ENCODE measurements at places on chromosomes 16 and 17.

DNA sequence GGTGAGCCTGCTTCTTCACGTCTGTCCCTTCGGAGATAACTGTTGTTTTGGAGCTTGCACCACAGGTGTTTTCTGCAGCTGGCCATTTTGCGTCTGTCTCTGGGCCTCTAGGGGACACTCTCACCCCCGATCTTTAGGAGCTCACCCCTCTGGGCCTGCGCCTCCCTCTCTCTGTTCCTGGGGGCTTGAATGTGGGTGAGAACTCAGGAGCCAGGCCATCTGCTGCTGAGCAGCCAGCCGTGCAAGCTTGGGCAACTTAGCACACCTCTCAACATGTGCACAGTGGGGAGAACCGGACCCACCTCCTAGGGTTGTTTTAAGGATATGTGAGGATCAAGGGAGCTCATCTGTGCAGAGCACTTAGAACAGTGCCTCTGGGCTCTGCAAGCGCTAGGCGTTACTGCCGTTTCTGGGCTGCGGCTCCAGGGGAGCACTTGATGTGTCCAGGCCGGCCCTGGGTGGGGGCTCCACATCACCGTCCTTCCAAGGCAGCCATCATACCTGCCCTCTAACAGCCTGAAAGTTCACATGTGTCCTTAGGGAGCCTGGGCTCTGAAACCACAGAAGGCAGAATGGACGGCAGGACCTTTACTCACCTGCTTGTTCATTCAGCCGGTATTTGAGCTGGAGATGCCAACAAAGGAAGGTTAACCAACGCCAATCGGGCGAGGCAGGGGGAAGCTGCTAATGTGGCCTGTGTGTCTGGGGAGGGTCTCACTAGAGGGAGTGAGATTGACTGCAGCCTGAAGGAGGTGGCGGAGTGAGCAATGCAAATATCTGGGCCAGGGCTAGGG lies 66.3 kb downstream of the MRC2 start:
- DNase-seq, result no peak

GRCh38 chr17:42512246-42512645 lies 23.8 kb upstream of the NAGLU start:
- no peak for DNase-seq

GRCh38 chr17:19938736-19939135 lies 38.9 kb downstream of the AKAP10 start:
- DNase-seq, result no peak

DNA sequence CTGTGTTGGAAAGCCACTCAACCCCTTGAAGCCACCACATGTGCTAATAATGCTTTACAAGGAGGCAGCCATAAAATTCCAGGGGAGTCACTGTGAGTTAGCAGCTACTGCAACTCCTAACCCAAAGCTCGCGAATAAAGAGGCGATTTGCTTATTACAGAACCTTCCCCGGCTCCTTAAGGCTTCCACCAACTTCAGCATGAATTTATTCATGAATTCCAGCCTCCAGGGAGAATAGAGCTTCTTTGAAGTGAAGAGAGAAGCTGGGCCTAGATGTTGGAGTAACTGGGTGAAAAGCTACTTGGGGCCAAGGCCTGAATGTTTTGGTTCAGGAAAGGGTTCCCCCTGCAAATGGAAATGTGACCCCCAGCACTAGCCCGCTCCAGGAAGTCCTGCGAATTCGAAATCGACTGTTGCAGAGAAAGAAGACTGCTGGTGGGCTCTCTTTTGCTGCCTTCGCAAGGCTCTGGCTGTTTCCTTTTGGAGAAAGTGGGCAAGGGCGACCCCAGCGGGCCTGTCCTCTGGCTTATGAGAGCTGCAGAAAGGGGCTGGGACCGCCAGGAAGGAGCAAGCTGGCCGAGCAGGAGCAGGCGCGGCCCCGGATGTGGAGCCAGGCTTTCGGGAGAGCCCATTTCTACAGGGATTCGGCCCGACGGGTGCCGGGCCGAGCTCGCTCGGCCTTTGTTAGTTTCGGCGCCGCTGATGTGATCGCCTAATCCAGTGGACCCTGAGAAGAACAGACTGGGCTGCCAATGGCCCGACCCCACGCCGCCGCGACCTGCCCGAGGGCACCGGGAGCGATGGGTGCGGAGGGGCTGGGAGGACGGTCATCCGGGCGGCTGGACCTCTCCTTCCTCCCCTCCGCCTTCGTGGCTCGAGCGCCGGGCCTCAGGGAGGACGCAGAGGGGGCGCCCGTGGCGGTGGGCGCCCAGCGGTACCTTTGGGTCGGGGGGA lies 7.6 kb downstream of the CBX8 start:
- no peak for DNase-seq

DNA sequence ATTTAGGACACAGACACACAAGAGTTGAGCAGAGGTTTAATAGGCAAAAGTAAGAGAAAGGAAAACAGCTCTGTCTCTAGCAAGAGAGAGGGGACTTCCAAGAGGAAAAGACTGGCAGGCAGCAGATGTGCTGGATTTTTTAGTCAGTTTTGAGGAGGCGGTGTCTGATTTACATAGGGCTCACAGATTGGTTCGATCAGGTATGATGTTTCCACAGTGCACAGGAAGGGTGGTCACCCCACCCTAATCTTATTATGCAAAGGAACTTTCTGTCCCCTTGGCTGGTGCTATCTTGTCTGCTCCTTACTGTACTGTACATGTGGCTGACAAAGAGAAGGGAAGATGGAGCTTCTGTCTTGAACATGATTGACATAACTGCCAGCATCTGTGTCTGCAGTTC lies 25.3 kb downstream of the BFAR start:
- no peak for DNase-seq

GRCh38 chr17:68228817-68229570 lies 18.8 kb upstream of the AMZ2 start:
- DNase-seq, result no peak

- no peak for DNase-seq
Measured at GRCh38 chr16:80210787-80211186, 330.0 kb upstream of the DYNLRB2 start.

DNA sequence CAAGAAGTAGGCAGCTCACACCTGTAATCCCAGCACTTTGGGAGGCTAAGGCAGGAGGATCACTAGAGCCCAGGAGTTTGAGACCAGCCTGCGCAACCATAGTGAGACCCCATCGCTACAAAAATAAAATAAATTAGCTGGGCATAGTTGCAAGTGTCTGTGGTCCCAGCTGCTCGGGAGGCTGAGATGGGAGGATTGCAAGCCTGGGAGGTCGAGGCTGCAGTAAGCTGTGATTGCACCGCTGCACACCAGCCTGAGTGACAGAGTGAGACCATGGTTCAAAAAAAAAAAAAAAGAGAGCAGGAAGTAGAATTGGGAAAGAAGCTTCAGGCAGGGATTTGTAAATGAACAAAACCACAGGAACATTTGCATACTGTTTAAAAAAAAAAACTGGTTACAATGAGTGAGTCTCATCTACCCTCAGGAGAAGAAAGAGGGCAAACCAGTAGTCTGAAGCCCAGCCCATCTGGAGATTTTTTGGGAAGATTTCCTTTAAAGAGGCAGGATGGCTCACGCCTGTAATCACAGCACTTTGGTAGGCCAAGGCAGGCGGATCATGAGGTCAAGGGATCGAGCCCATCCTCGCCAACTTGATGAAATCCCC lies 7.9 kb downstream of the MPV17L start:
- DNase-seq, result no peak

DNA sequence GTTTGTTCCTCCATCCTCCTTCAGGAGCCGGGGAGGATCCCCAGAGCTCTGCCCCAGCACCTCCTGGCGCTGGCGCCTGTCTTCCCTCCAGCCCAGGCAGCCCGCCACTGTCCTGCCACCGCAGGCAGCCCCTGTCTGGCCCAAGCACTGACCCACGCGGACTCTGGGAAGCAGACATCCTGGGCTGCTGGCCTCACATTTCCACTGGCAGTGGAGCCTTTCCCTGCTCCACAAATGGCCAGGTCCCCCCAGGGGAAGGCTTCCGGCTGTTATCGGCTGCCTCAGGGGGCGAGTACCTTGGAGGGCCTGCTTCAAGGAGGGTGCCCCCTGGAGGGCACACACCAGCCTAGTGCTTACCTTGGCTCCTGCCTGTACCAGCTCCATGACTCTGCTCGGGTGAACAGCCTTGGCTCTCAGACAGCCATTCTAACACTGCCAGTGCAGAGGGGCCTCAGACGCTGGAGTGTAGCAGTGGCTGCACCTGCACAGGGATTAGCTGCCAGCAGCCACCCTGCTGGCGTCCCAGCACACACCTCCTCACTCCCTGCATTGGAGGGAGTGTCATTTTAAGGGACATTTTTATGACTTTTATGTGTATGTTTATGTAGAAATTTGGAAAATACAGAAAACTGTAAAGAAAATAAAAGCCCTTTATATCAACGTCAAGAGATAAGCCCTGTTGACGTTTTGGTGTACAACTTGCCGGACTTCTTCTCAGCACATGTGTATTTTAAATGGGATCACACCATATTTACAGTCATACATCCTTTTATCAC lies 21.0 kb downstream of the ACE start:
- DNase-seq, result no peak

DNA sequence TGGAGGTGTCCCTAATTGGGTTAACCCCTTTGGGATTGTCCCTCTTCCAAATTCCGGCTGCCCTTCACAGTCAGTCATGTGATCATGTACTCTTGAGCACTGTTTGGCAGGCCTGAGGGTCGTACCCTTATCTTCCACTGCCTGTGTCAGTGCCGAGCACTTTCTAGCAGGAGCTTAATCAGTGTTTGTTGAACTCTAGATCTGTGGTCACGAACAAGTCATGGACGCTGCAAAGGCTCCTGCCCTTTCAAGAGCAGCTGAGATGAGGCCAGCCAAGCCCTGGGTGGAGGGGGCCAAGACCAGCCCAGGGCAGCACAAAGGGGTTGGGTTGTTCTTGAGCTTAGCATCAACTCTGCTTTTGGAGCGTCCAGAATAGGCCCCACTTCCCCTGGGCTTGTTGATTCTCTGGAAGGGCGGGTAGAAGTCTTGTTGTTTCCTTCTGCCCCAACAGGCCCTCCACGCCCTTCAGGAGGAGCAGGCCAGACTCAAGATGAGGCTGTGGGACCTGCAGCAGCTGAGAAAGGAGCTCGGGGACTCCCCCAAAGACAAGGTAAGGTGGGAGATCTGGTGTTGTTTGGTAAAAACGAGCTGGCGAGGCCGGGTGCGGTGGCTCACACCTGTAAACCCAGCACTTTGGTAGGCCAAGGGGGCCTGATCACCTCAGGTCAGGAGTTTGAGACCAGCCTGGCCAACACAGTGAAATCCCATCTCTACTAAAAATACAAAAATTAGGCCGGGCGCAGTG lies 5.3 kb downstream of the IFI35 start:
- no peak for DNase-seq

DNA sequence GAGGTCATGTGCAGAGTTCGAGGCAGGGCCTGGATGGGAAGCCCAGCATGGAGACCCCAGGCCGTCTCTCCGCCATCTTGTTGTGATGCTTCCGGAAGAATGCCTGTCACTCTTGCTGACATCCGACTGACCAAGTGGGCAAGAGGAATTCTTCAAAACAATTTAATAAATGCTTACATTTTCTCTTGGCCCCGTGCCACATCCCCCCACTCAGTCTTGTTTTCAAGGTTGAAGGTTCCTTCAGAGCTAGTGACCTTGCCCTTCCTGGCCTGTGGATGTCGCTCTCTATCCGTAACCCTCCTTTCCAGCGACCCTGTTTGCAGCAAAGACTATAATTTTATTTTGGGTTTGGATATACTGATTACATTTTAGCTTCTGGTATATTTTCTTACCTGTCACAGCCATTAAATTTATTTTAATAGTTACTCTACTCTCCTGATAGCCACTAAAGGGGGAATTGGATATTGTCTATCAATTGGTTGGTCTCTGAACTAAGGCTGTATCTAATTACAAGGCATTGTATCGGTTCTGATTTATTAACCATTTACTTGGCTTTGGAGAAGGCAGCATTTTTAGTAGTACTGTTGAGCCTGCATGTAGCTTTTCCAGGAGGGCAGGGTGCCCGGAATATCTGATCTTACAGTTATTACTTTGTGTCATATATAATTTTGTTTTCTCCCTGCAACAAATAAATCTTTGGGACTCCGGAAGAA lies 264.5 kb downstream of the WWOX start:
- DNase-seq, result no peak

- peak; percentile 83 for DNase-seq
Measured at GRCh38 chr17:29588562-29589411, 661 bp downstream of the GIT1 start.

GRCh38 chr17:28896491-28896883 lies 1.0 kb downstream of the FLOT2 start:
- no peak for DNase-seq

- DNase-seq, result no peak
Measured at GRCh38 chr16:30644334-30644830, 6.4 kb upstream of the PRR14 start.

- DNase-seq, result no peak
Measured at GRCh38 chr17:78999056-78999768, 10.4 kb downstream of the CANT1 start.

DNA sequence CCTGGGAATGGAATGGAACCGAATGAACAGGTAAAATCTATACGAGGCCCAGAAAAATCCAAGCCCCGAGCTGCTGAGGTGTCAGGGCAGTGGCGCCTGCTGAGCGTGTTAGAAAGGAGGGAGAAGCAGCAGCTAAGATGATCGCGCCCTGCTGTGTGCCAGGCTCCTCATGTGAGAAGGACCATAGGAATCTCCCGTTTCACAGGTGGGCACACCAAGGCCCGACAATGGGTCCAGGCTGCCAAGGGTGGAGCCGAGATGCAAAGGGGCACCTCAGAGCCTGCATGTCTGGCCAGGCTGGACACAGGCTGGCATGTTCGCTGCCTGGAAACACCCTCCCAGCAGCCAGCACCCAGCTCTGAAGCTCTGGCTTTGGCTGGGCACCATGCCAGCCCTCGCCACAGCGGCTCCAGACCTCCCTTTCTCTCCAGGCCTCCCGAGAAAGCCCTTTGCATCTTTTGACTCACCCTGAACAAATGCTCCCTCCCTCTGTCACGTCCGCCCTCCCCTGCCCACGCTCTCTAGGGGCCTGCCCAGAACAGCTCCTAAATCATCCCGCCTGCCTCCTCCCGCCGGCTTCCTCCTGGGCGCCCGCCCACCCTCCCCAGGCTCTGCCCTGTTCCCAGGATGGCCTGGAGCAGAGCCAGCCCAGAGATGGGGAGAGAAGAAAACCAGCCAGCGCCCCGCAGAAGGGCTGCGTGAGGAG lies 217.8 kb upstream of the GSE1 start:
- DNase-seq, result peak; percentile 43

- no peak for DNase-seq
Measured at GRCh38 chr17:42754782-42755181, 6.2 kb upstream of the RAMP2 start.

DNA sequence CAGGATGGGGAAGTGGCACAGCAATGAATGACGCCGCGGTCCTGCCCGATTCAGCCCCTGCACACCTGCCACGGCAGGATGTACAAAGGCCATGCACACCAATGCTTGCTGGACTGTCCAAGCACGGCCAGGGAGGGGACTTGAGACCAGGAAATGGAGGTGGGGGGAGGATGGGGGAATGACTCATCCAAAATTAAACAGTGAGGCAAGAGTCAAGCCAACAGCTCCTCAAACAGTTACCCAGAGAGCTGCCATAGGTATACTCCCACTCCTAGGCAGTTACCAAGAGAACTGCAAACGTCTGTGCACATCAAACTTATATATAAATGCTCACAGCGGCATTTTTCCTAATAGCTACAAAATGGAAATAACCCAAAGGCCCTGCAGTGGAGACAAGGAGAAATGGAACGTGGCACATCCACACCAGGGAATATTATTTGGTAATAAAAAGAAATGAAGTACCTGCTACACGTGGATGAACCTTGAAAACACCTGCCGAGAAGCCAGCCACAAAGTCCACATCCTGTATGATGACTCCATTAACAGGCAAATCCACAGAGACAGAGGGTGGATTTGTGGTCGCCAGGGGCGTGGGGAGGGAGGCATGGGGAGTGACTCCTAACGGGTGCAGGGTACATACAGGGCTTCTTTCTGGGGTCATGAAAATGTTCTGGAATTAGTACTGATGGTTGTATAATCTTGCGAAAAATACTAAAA lies 54.1 kb downstream of the VAC14 start:
- DNase-seq, result no peak

Data from activated CD8-positive, alpha-beta memory T cell treated with anti-CD3 and anti-CD28 coated beads for 24 hours (primary cell).